ENCODE measurements at places on chromosomes 6 and 20.

DNA sequence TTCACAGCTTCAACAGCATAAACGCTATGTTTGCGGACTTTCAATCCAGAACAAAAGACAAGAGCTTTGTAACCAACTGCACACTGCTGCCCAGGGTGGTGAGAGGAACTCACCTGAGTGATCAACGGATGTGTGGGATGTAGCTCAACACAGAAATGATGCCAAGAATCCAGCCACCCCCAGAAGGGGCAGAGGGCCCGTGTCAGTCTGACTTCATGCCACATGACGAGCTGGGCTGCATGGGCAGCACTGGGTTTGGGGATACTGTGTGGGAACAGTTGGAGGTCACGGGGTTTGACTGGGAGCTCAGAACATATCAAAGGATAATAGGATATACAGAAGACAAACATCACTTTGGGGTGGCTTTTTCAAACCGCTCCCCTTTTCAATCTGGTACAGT is 79.4 kb upstream of the TRAF3IP2 start:
- DNase-seq: no peak

GRCh38 chr6:83231146-83231545 is 38.0 kb downstream of the RWDD2A start:
- DNase-seq: peak; percentile 21

GRCh38 chr20:47466213-47466612 is 35.5 kb upstream of the NCOA3 start:
- DNase-seq: no peak

GRCh38 chr20:36481380-36482043 is 59.8 kb upstream of the MYL9 start:
- DNase-seq: no peak

- DNase-seq: no peak
Measured at GRCh38 chr6:149234051-149234962, 83.2 kb upstream of the TAB2 start.

GRCh38 chr20:50107086-50107660 is 5.8 kb downstream of the UBE2V1 start:
- DNase-seq: no peak

DNA sequence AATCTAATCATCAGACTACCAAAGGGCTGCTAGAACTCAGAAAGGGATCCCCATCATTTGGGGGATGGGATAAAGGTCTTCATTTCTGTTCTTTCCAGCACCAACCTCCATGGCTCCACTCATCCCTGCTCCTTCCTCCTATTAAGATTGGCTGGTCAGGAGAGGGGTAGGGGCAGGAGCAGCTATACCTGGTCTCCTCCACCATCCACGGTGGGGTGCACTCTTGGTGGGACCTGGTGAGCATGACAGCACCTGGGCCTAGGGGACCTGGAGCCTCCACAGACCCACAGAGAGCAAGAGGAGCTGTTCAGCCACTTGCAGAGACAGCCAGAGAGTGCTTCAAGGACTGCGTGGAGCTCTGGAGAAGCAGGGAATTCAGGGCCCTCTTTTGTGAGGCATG is 6.1 kb upstream of the ULBP2 start:
- no peak for DNase-seq

DNA sequence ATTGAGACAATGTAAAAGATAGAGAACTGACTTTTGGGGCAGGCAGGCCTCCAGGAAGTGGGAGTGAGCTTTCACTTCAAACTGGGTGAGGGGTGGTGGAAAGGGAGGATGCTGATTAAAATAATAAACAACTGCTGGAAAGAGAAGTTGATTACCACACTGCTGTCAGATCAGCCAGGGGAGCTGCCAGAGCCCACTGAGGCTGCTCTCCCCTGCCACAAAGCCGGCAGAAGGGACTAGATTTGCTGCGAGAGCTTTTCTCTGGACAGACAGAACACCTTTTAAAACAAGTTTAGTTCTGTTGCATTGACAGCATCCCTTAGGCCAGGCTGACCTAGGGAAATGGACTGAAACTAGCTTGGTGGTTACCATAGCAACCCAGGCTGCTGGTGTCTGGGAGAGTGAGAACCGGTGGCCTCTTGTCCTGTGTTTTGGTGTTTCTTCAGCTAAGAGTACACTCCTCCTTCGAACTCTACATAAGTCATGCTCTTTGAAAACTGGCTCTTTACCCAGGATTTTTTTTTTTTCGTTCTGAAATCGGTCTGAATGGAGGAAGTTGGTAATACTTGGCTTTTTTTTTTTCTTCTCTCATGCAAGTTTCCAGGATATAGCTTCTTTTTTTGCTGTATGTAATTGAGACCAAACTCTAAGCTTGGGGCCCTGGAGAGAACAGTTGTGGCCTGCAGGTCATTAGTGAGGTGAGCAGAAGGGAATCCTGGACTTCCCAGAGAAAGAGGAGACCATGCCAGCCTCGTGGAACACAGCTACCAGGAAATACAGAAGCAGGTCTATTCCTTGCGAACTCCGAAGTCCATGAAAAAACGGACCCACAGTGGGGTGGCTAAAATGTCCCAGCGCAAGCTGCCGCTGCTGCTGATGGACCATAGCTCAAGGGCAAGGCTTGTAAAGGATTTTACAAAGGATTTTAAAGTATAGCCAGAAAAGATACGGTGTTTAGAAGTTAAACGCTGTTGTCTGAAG is 374.4 kb downstream of the UTRN start:
- DNase-seq: no peak

DNA sequence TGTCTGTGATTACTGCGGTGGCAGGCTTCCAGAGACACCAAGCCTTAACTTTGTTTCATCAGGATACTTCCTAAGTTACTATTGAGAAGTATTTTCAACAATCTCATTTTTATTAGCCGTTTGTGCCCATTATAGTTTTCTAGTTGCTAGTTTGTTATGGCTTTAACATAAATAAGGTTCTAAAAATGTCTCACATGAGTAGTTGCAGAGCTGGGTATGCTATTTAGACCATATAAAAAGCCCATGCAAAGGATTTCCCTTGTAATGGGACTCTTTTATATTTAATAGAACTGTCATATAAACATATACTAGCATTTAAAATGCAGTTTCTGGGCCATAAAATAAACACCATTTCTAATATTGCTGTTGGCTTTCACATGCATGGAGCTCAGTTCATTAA is 205.3 kb upstream of the TCF21 start:
- no peak for DNase-seq

GRCh38 chr6:45226081-45226480 is 102.0 kb upstream of the RUNX2 start:
- no peak for DNase-seq

DNA sequence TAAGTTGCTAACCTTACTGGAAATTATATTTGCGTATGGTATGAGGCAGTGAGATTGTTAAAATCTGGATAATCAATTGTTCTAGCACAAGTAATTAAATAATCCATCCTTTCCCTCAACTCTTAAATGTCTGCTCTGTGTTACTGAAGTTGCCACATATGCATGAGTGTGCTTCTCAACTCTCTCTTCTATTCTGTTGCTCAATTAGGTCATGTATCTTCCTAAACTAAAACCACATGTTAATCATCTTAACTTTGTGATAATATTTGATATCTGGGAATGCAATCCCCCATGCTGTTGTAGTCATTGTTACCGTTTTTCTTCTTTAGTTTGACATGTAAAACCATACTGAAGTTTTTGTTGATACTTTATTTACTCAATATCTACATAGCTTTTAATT is 63.5 kb upstream of the STMND1 start:
- DNase-seq: no peak

GRCh38 chr20:52937591-52938100 is 34.5 kb upstream of the TSHZ2 start:
- no peak for DNase-seq

DNA sequence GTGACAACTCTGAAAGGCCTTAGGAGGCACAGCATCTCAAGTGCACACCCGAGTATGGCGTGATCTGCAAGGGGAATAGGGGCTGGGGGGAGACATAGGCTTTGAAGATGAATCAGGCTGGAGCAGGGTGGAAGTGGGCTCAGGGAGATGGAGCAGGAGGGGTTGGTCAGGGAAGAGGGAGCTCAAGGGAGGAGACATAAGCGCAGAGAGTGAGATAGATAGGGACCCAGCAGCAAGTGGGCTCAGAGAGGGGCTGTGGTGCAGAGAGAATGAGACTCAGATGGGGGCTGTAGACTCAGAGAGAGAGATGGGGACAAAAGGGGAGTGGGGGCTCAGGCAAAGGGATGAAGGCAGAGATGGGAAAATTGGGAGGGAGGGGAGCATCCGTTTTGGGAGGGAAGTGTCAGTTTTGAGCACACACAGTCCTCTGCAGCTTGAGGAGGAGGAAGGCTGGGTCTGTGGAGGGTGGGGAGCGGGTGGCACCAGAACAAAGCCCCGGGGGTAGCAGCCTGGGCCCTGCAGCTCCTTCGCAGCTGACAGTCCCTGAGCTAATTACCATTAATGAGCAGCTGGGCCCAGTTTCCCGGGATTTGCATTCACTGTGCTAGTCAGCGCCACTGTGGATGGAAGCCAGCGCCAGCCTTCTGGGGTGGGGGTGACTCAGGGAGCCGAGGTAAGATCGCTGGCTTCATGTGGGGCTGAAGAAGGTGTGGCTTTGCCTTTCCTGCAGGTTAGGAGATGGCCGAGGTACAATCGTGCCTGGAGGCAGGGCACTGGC is 18.7 kb downstream of the SRXN1 start:
- DNase-seq: no peak

DNA sequence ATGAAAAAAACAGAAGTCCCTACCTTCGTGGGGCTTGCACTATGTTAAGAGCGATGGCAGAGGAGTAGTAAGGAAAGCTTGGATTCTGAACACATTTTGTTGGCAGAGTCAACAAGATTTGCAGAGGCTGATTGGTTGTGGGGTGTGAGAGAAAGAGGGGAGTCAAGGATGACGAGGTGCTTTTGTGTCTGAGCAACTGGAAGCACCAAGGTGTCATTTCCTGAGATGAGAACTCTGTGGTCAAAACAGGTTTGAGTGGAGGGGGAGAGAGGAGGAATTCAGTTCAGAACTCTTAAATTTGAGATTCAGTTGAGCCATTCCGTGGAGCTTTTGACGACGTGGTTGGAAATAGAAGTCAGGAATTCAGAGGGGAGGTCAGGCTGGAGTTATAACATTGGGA is 3.5 kb downstream of the OCSTAMP start:
- DNase-seq: no peak

GRCh38 chr20:50865591-50865990 is 65.6 kb downstream of the ADNP start:
- DNase-seq: no peak

GRCh38 chr6:168049277-168049676 is 29.7 kb downstream of the FRMD1 start:
- no peak for DNase-seq

GRCh38 chr6:127878115-127878514 is 22.7 kb downstream of the THEMIS start:
- no peak for DNase-seq

- no peak for DNase-seq
Measured at GRCh38 chr6:36445621-36446020, 2.8 kb downstream of the KCTD20 start.

DNA sequence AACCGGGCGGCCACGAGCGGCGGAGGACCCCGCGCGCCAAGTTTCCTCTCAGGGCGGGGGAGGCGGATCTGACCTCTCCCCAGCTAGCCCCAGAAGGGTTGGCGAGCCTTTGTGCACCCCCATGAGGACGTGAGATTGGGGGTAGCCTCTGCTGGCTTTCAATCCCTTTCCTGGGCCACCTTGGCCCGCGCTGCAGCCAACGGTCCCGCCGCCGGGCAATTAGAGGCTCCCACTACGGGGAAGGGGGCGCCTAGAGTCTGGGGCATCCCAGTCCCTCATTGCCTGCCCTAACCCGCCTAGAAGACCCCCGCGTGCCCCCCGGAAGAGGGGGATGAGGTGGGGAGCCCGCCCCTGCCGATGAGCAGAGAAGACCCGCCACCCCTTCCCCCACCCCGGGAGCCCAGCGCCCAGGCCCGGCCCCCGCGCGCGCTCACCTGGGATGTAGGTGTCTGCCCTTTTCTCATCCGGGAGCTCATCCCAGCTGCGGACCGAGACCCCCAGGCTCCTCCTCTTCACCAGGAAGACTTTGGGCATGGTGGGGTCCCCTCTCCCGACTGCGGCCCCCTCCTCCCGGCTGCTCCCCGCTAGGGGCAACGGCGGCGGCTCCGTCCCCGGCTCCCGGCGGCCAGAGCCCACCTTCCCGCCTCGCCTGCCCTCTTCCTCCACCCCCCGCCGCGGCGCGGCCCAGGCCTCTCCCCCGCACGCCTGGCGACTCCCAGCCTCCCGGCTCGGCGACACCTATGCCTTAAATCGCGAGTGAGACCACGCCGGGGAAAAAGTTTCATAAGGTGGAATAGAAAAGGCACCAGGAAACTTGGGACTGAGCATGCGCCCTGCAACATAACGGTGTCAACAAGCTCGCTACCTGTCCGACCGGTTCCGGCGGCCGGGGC is at the start of gene OVOL2:
Gene OVOL2, minus strand, starts transcription at position 816 of the 893 bp plus-strand sequence. Its CDS starts 282 bp downstream, at position 534.
- no peak for DNase-seq

DNA sequence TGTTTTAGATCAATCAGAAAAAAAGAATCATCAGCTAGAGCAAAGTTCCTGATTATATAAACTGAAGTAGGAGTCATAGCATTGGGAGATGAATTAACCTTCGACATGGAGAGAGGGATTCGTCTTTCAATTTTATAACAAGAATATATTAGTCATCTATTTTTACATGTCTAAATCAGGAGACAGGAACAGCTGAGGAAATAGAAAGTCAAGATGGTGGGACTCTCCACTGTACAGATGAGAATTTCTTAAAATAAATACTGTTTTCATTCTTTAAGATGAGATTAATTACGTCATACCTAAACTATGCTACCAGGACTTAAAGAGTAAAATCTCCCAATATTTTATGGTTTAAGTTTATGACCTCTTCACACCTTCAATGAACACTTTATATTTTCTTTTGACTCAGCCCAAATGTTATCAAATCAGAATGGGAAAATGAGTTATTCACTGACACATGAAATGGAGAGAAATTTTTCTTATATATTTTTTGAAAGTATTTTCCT is 1137.7 kb downstream of the EPHA7 start:
- DNase-seq: no peak

GRCh38 chr6:108254433-108255410 is 6.1 kb downstream of the SNX3 start:
- no peak for DNase-seq

DNA sequence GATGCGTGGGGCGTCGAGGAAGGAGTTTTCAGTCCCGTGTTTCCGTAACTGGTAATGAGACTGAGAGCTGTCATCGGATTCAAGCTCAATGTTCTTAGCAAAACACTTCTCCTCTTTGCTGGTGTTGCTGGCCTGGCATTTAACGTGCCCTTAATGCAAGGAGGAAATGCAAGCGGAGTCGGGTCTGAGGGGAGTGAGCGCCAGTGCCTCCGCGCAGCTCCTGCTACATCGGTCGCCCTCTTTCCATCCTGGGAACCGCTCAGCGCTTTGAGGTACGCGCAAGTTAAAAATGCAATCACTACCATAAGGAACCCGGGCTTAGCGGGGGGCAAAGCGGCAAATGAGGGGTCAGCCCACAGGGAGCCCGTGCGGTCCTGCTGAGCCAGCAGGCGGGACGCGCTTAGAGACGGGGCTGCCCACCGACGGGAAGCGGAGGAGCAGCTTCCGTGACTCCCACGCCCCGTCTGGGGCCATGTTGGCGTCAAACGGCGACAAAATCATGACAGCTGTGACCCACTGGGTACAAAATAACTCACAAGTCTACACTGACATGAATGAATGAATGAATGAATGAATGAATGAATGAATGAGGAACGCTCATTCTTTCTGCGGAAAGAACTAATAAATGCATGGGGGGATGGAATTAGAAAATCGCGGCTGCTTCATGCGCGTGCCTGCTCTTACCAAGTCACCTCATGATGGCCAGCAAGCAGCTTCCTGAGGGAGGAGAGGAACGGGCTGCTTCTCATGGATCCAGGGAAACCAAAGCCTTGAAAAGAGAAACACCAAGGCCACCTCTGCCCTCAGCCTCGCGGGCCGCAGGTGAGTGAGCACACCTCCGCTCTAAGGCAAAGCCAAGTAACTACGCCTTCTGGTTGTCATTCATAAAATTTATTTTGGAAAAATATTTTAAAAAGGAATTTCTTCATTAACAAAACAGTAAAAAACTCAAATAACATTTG is 9.3 kb downstream of the DLL1 start:
- DNase-seq: no peak

Measured in hepatic stellate cell (primary cell).